ENCODE measurements at places on chromosomes 1 and 21.

- no peak for DNase-seq
These were observed 22.7 kb downstream of the ZBTB8OS start for GRCh38 chr1:32627596-32628162.

DNA sequence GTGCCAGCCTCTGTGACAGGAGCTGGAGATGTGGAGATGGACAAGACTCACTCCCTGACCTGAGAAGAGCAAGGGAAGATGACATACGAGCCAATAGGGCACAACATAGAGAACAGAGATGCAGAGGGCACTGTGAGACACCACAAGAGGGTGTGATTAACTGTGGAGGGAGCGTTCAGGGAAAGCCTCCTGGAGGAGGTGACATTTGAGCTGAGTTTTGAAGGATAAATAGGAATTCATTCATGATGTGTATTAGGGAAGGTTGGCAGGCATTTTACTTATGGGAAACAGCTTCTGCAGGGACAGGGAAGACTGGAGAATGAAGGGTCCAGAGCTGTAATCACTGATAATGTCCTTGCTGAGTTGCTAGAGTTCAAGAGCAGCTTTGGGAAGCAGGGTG lies 25.0 kb upstream of the TENT5C start:
- DNase-seq, result no peak

DNA sequence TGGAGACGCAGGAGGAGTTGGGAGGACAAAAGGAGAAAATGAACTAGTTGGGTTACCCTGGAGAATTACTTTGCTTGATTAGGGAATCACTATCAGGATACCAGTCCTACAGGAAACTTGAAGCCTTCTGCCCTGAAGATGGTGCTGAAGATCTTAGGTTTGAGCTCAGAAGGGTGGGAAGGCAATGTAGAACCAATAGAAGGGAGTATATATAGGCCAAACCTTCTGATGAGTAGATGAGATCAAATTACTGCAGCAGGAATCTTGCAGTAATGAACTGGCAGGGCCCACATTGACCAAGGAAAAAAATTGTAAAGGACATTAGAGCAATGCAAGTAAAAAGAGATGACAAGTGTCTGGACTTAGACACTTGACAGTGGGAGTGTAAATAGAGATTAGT lies 116.3 kb upstream of the CACYBP start:
- DNase-seq, result no peak

- no peak for DNase-seq
These were observed 16.9 kb upstream of the DMRTB1 start for GRCh38 chr1:53442299-53442698.

DNA sequence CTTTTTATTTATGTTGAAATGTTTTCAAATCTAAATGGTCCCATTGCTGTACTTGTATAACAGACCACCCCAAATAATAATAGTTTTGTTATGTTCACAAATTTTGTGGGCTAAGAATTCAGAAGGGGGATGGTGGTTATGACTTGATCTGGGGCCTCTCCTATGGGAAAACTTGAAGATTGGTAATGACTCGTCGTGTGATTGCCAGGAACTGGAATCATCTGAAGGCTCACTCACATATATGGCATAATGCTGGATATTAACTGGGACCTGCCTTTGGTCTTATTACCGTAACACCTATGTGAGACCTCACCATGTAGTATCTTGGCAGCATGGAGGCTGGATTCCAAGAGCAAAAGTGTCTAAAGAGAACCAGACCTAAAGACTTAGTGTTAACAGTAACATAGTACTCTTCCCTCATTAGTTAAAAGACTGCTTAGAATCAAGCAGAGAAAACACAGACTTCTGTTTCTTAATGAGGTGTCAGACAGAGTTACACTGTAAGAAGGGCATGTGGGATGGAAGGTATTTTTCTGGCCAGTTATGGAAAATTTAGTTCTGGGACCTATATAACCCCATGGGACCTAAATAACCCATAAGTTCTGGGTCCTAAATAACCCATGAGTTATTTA lies 11.9 kb downstream of the LYPLAL1 start:
- no peak for DNase-seq

DNA sequence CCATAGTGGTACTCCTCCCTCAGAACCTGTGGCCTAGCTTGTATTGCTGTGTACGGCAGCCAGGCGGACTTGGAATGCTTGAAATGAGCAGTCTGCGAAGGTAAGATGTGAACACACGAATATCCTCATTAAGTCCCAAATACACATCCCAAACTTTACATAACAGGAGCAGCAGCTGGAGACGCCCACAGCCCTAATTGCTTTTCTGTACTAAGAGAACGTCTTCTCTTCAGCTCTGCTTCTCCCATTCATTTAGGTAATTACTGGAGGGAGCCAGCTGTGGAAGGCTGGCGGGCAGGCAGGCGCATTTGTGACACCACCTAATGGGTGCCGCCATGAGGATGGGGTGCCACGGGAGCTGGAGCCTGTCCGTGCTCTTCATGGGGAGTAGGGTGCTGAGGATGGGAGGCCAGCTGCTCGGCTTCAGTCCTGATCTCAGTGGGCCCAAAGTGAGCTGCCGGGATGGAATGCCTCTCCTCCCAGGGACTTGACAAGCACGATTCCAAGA lies 66.6 kb upstream of the POU3F1 start:
- no peak for DNase-seq

DNA sequence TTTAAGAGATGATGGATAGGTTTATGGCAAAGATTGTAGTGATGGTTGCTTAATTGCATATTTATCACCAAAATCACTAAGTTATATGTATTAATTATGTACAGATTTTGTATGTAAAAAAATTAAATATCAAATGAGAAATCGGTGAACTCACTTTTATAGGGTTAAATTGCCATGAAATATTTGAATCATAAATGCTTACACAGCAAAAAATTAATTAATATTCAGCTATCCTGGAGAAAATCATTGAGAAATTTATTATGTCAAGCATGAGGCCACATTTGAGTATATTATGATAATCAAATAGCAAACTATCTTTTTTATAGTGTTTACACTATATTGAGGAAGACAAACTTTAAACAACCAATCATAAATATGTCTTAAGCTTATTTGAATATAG lies 239.4 kb upstream of the BRINP3 start:
- no peak for DNase-seq

DNA sequence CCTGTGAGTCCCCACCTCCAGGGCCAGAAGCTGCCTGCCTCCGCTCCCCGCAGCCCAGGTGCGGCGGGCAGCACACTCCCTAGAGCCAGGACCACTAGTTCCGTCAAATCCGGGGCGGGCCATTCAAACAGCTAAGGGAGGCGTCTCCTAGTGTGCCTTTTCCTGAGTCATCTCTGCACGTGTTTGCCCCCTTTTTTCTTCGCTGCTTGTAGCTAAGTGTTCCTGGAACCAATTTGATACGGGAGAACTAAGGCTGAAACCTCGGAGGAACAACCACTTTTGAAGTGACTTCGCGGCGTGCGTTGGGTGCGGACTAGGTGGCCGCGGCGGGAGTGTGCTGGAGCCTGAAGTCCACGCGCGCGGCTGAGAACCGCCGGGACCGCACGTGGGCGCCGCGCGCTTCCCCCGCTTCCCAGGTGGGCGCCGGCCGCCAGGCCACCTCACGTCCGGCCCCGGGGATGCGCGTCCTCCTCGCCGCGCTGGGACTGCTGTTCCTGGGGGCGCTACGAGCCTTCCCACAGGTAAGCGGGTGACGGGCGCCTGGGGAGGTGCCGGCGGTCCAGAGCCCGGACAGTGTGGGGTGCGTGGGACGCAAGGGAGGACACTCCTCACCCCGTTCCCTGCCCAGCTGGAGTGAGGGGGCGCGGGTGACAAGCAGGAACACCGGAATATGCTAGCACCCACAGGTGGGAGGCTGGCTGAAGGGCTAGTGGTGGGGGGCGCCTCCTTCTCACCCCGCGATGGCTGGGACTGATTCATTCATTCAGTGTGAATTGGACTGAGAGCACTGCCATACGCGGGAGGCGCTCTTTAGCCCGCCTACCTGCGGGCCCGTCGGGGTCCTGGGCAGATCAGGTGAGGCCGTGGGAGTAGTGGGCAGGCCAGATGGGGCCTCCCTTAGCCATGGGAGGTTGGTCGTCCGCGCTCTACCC lies at the start of gene TNFRSF8:
TSS of gene TNFRSF8 (plus strand) at position 163 of the 932 bp plus-strand sequence. CDS start at position 459, 296 bp downstream.
- peak; percentile 78 for DNase-seq

DNA sequence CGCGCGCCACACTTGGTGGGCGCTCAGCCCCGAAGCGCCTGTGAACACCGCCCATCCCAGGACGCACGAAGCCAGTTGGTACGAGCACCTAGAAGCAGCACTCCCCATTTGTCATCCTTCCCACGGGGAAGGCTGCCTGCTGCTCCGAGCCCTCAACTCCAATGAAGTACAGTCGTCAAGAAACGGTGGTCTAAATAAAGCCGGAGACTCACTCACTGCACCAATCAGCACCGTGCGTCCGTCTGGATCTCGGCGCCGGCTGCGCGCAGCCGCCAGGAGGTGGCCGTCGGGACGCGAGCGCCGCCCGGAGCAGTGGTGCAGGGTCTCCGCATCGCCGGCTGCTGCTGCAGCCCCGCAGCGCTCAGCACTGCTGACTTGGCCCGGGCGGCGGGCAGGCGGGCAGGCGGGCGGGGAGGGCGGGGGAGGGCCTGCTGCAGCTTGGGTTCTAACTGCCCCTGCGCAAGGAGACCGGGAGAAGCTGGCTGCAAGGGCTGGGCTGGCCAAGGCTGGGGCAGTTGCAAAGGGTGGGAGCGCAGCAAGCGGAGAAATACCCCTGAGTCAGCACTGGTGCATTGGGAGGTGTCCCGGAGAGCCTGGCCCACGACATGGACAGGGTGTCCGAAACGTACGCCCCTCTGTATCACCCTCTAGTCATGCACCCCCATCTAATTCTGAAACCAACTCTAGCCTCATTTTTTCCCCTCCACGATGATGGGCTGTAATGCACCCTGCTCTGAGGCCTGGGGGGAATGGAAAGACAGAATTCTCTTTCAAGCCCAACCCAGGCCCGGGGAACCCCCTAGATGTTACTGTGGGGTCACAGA lies 35.8 kb upstream of the H6PD start:
- DNase-seq, result no peak

GRCh38 chr1:217333939-217334338 lies 297.0 kb downstream of the GPATCH2 start:
- DNase-seq, result peak; percentile 20

- DNase-seq, result no peak
These were observed 331.9 kb downstream of the OMA1 start for GRCh38 chr1:58214674-58215073.

GRCh38 chr1:205377355-205377754 lies 20.6 kb upstream of the KLHDC8A start:
- no peak for DNase-seq

DNA sequence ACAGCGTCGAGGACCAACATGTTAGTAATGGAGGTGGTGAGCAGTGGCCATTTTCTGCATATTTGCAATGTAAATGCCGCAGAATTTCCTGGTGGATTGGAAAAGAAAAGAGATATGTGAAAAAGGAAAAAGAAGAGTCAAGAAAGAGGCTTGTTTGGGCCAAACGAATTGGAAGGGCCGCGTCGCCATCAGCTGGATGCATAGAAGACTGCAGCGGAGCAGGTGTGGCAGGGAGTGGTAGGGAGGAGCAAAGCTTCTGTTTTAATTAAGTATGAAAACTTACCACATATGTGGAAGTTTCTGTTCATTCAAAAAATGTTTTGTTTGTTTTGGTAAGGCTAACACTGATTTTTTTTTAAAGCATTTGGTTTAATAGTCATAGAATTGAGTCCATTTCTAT lies 690.7 kb downstream of the NCAM2 start:
- DNase-seq, result no peak

GRCh38 chr21:43345746-43346409 lies 81.1 kb downstream of the SIK1 start:
- peak; percentile 53 for DNase-seq

GRCh38 chr1:47926461-47926999 lies 70.7 kb downstream of the TRABD2B start:
- DNase-seq, result no peak

- no peak for DNase-seq
These were observed 1.3 kb upstream of the TXNIP start for GRCh38 chr1:145997718-145998023.

- no peak for DNase-seq
These were observed 449.6 kb downstream of the GPATCH2 start for GRCh38 chr1:217181176-217181746.

- DNase-seq, result peak; percentile 54
These were observed 819 bp upstream of the GPR3 start for GRCh38 chr1:27391511-27392095.

DNA sequence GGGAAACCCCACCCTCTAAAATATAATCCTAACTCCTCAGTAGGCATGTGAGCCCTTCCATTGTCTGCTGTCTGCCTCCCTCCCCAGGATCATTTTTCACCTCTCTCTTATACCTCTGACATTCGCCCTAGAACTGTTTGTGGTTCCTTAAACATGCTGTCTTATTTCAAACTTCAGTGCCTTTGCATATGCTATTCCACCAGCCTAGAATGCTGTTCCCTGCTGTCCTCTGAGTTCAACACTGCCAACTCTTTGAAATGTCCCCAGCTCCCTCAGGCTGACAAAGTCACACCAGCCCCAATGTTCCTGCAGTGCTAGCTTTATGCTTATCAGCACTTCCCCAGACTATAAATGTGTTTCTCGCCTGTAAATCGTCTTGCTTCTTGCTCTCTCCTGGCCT lies 119.5 kb downstream of the HIVEP3 start:
- no peak for DNase-seq

DNA sequence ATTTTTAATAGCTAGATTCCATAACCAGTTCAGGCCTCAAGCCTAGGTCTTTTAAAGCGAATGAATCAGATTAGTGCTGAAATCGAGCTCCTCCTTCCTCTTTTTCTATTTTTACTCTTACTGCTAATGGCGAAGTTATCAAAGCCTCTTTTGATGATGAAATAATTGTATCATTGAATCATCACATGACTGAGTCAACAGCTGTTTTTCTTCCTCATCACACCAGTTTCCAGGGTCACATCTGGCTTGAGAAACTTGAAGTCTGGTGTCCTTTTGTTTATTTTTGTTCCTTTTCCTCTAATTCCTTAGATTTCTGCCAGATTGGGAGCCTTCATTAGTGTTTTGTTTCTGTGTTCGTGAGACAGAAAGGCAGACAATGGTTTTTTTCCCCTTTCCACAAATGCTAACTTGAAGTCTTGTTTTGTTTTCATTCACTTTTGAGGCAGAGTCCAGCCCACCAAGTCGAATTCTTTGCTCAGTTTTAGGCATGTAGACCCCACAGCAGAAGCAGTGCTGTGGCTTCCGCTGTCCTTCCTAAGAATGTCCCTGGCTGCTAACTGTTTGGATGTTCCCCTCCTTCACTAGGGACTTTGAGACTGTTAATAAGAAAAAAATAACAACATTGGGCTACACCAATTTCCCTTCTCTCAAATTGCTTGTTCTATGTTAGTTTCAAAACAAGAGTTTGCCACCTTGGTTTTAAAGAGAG lies 51.9 kb upstream of the FMOD start:
- DNase-seq, result no peak

GRCh38 chr1:229199261-229200243 lies 71.4 kb upstream of the RAB4A start:
- DNase-seq, result no peak

DNA sequence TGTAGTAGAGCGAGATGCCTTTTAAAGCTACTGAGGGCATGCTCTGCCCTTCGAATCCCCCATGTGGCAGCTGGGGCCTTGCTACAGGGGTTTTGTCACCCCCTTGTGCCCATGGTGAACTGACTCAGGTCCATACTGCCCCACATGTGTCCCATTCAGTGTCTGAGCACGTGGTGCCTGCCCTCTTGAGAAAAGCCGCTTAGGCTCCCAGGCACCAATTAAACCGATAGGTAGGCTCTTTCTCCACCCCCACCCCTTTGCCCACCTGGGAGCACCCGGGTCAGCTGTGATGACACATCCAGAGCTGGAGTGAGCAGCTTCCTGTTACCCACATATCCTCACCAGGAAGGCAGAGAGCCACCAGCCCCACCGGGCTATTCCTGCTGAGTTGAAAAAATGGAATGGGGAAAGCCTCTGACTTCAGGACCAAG lies 30.5 kb downstream of the TMCC2 start:
- no peak for DNase-seq

Data from K562 (cell line).